ENCODE measurements at places on chromosomes 6 and 20.

- DNase-seq, result no peak
Measured at GRCh38 chr20:42027746-42028268, 409.6 kb upstream of the CHD6 start.

DNA sequence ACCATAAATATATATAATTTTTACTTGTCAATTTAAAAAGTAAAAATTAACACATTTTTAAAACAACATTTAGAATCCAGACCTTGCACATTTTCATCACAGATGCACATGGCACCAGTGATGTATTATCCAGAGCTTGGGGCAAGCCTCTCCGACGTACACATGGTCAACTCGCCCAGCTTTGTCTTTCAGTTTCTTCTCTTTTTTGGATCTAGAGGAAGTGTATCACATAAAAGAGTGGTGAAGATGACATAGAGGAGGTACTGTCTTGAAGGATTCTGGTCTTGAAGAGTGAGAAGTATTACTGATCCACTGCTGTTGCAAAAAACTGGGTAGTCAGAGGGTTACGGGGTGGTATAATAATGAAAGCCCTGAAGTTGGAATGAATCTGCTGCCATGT is 46.9 kb upstream of the TAB2 start:
- no peak for DNase-seq

GRCh38 chr6:88636871-88637270 is 326.5 kb downstream of the RNGTT start:
- DNase-seq, result no peak

DNA sequence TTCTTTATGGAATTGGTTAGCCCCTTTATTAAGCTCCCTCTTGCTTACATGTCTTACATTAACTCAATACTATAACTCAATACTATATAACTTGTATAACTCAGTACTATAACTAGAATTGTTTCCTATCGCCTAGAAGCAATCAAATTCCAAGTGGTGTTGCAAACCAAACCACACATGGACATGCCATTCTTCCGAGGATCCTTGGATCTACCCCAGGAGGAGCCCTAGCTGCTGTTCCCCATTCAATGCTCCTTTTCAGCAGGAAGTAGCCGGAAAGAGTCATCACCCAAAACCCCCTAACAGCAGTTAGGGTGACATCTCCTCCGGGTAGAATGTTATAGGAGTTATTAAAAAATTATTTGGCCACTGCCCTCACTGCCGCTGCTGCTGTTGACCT is 40.5 kb downstream of the PLN start:
- no peak for DNase-seq

DNA sequence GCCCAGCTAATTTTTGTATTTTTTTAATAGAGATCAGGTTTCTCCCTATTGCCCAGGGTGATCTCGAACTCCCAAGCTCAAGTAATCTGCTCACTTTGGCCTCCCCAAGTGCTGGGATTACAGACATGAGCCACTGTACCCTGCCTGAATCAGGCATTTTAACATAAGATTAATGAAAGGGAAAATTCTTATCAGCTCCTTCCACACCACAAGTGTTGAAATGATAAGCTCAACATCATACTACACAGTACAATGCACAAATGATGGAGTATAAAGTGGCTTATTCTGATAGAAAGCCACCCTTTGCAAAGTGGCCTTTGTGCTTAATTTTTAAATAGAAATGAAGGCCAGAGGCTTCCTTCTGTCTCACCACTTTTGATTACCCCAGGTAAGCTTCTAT is 71.3 kb upstream of the MCHR2 start:
- DNase-seq, result no peak

Data from fibroblast of villous mesenchyme (primary cell).